SW480 (cell line): ENCODE measurements at places on chromosomes 11 and 22.

DNA sequence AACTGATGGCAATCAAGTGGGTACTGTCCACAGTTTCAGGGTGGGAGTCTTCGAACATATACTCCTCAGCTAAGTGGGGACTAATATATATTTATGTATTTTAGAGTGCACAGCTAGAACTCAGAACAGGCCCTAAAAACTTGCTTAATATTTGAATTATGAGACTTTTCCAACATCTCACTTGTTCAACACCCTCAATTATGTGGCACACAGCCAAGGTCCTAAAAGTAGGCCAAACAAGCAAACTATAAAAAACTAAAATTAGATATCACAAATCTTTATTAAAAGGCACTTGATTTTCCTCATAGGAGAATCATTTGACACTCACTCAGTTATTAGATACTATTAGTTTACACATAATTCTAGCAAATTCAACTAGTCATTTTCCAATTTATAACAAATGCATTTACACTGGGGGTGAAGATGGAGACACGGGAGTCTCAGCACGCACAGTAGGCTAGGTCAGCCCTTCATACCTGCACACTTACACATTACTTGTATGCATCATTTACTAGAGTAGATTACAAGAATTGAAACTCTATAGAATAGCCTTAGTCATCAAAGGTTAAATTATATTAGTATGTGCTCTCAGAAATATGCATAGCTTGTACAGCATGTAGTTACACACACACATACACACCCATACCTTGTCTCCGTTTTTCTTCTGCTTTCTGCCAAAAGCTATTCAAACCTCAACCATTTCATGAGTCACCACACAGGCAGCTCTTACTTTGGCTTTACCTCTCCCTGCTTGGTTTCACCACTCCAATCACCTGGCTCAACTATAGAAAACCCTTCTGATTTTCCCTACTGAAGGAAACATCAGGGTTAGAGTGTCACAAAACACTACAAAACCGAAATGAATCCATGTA lies 171.5 kb downstream of the SBF2 start:
- peak; percentile 94 for DNase-seq

- DNase-seq: no peak
These were observed 277.5 kb downstream of the KIRREL3 start for GRCh38 chr11:126722956-126723664.

GRCh38 chr11:16771350-16772140 lies 33.1 kb downstream of the C11orf58 start:
- DNase-seq: no peak

- DNase-seq: no peak
These were observed 11.2 kb downstream of the C11orf58 start for GRCh38 chr11:16749666-16750065.

- peak; percentile 42 for DNase-seq
These were observed 27.5 kb upstream of the MTNR1B start for GRCh38 chr11:92941676-92942571.

DNA sequence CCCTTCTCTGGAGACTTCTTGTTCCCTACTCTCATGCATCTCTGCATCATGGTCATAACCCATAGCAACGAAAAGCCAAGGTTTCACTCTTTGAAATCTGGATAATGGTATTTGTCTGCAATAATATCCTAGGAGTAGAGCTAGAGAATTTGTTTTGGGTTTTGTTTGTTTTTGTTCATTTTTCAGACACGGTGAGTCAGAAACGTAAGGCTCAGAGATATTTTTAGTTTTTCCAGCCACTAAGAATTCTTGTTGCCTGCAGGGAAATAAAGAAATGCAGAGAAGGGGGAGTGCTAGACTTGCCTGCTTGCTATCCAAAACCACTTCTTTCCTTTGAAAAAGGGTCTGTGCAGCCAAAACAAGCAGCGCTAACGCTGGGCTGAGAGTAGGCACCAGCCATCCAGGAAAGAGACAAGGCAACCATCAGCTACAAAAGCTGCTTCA lies 26.0 kb downstream of the POU2AF3 start:
- DNase-seq: no peak
